ENCODE measurements at places on chromosomes 2 and 18. TPM values are rescaled to one million over a fixed set of nuclear protein-coding genes. Genes with fewer than 3 reads are reported as not detected.

DNA sequence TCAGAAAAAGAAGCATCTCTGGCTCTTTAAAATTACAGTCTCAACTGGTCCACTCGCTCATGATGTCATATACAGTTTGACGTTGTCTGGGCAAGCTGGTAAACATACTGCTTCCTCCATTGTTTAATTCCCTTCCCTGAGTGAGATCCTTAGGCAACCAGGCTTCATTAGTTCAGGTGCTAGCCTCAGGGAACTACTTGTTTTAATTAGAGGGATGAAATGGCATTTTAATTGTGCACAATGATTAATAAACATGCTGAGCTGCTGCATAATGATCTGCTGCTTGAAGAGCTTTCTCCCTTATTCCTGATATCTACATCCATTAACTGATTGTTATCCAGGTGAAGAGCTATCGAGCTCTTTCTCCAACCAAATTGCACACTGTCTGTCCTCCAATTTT is 195.6 kb upstream of the ETAA1 start:
- no peak for DNase-seq

GRCh38 chr2:49146401-49146800 is 7.9 kb downstream of the FSHR start:
- no peak for DNase-seq

GRCh38 chr18:48887905-48888772 is 62.6 kb downstream of the SMAD7 start:
- DNase-seq: no peak

- no peak for DNase-seq
These were observed 13.5 kb upstream of the LBH start for GRCh38 chr2:30217644-30218337.

- no peak for DNase-seq
These were observed 380.6 kb upstream of the TCF4 start for GRCh38 chr18:55968550-55968949.

DNA sequence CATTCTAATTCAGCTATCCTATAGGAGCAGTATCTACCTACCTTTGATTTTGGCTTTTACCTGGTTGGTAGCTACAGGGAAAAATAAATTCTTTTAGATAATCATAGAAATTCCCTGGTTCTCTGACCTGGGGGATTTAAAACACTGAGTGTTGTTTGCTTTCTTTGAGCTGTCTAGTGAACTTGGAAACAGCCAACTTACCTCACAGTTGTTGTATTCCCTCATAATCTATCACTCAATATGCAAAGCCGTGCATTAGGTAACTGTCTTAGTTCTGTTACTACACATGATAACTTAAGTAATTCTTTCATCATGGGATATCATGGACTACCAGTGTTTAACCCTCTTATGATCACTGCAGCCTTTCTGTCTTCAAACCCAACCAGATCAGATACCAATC is 127.8 kb downstream of the TTC27 start:
- DNase-seq: no peak

- DNase-seq: no peak
These were observed 115.6 kb upstream of the REG3A start for GRCh38 chr2:79275197-79275596.

DNA sequence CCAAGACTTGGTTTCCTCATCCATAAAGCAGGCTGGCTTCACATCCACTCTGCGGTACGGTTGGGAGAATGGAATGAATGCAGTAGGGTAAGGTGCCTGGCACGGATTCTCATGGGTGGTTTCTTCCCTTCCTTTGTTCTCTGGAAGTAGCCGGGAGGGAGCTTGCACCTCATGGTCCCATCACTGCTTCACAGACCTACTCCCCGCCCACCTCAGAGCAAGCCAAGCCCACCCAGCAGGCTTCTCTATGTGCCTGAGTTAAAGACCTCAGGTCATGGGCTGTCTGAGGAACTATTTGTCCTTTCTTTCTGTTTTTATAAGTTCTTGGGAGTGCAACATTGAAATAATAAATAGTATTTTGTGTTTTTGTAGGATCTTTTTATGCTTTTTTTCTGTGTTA is 3.5 kb downstream of the DCDC2C start:
- DNase-seq: no peak

DNA sequence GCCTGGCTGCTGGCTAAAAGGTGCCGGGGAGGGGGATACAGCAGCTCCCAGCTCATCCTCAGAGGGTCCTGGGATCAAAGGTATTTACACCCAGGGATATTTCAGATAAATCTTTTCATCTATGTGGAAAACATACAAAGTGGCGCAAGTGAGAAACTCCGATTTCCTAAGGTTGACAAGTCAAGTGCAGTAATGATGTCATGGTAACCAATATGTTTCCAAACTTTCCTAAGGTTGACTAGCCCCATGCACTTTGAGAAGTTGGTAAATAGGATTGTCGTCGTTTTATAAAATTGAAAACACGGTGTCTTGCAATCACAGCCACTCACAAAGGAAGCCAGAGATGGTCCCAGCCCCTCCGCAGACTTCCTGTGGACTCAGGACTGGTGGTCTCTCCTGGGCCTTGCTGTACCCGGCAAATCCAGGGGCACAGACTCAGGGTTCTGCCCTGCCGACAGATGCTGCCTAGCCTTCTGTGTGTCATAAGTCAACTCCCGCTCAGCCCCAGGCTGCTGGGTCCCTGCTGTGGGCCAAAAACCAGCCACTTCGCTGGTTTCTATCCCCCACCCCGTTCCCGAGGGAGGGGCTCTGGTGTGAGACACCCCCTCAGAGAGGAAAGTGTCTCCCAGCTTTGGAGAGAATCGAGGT is 111.2 kb upstream of the PPP1CB start:
- DNase-seq: no peak

DNA sequence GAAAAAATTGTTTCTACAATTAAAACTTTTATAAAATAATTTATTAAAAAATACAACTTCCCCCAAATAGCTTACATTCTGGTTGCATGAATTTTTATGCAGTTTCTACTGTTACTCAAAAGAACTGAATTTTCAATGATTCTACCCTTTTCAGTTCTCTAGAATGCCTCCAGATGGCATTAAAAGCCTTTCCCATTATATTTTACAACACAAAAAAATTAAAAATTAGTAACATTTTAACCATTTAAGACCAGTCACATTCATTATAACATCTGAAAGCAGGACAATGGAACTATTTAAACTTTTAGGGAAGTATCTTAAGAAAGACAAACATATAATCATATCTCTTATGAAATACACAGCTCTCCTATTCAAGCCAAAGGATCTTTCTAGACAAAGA is 236.0 kb upstream of the REV1 start:
- DNase-seq: no peak

GRCh38 chr18:52190631-52191030 is 149.4 kb upstream of the DCC start:
- DNase-seq: no peak

GRCh38 chr18:77785415-77785975 is 535.8 kb downstream of the GALR1 start:
- DNase-seq: no peak

DNA sequence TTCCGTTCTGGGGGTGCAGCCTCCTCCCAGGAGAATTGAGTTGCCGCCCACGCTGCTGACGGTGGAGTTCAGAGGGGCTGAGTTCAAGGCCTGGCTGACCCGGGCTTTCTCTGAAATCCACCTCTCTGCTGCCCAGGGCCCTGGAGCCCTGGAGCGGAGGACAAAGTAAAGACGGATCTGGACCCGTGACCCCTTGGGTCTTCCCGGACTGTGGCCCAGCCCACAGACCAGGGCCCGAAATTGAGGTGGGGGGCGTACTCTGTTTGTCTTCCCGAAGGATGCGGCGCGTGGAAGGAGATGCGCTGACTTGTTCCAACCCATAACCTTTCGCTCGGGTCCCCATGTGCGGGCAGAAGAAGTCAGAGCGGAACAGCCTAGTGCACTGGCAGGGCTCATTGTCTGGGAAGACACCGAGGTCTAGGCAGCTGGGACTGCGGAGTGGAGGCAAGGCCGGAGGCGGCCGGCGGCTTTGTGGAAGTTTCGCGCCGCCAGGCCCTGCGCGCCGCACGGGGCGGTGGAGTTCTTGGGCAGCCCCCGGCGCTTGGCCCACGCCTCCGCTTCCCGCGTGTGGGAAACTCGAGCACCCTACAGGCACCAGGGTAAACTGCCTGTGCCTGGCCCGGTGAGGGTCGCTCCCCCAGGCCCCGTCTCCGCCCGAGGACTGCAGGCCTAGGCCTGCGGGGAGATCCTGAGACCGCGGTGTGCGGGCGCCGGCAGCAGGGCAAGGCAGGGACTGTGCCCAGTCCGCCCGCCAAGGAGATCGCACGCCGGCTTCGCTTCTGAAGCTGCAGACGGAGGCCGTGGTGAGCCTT is 9.8 kb downstream of the POU3F3 start:
- no peak for DNase-seq

DNA sequence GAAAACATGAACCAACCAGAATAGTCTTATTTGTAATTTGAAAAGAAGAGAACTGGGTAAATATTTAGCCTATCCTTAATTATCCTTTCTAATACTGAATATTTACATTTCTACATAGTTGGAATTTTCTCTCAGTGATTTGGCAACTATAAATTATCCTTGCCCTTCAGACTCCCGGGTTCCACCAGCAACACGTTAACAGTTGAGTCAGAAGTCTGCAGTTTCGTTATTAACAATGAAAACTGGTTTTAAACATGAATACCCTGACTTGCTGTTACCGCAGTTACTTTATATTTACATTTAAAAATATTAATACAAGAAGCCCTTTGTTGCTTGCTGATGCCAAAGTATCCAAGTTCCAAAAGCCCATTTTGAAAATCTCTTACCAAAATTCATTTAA is 673.0 kb downstream of the ARHGAP15 start:
- no peak for DNase-seq

- DNase-seq: no peak
These were observed 57.2 kb upstream of the SLC1A4 start for GRCh38 chr2:64932116-64932370.

GPD2 gene
- 19.6 TPM for total RNA-seq

MAP4K3 gene
- 11.0 TPM for total RNA-seq

ALPP gene
- 0.09 TPM for total RNA-seq

ANKRD62 gene
- total RNA-seq: not detected

GTF3C2 gene
- 31.1 TPM for total RNA-seq

LYG2 gene
- total RNA-seq: not detected

CCL20 gene
- total RNA-seq: 2.8 TPM

AOX1 gene
- total RNA-seq: 0.42 TPM

GULP1 gene
- 4.8 TPM for total RNA-seq

AQP4 gene
- 0.24 TPM for total RNA-seq

TNFAIP6 gene
- total RNA-seq: 2.3 TPM

UGT1A5 gene
- 0.09 TPM for total RNA-seq

MRO gene
- total RNA-seq: 1.4 TPM

NOSTRIN gene
- 2.8 TPM for total RNA-seq
